ENCODE measurements at places on chromosomes 3 and 15.

GRCh38 chr3:45990181-45990580, 5.4 kb downstream of the FYCO1 start:
- DNase-seq, result no peak

DNA sequence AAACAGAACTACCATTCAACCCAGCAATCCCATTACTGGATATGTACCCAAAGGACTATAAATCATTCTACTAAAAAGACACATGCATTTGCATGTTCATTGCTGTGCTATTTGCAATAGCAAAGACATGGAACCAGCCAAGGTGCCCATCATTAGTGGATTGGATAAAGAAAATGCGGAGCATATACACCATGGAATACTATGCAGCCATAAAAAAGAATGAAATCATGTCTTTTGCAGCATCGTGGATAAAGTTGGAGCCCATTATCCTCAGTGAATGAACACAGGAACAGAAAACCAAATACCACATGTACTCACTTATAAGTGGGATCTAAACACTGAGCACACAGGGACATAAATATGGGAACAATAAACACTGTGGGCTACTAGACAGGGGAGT, 43.1 kb upstream of the TIMP4 start:
- no peak for DNase-seq

DNA sequence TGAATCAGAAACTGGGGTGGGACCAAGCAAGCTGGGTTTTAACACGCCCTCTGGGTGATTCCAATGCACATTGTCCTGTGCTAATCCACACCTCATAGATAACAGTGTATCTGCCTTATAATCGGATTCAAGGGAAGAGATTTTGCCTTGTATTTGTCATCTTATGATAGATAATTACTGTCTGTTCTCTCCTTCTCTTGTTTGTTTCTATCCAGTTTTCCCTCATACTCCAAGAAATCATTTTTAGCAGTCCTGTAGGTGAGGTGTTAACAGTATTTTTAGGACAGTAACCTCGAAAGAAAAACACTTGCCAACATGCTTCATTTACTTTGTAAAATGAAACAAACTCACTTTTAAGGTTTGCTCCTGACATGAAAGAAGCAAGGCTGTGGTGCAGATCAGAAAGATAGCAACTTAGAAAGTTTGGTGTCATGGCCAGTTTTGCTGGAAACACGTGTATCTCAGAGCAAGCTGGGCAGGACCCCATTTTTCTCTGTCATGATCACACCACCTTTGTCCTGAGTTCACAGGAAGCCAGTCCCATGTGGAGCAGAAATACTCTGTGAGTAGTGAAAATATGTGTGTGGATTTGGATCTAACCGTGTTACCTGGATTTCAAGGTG, 72.6 kb downstream of the TRAK1 start:
- no peak for DNase-seq

GRCh38 chr3:125129512-125129997, 73.8 kb upstream of the HEG1 start:
- DNase-seq, result peak; percentile 97

- DNase-seq, result no peak
These were observed 54.8 kb upstream of the CHST2 start for GRCh38 chr3:143064777-143065176.

- DNase-seq, result no peak
These were observed 51.5 kb upstream of the CDV3 start for GRCh38 chr3:133521946-133522345.

DNA sequence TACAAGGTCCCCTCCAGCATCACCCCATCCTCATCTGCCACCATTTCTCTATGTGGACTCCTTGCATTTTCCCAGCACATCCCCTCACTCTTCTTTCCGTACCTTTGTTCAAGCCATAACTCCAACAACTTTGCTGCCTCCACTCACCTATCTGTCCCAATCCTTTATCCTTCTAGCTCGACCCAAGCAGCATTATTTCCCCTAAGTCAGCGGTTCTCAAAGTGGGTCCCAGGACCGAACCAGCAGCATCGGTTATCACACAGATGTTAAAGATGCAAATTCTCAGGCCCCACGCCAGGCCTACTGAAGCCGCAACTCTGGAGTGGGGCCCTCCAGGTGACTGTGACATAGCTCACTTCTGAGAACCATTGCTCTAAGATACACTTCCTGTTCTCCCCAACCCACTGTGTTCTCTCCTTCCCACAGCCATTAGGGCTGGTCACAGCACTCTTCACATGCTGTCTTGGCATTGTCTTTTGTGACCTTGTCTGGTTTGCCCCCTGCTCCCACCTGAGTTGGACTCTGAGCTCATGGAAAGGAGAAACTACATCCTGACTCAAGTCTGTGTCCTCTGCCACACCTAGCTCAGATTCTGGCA, 56.2 kb downstream of the AAGAB start:
- no peak for DNase-seq

DNA sequence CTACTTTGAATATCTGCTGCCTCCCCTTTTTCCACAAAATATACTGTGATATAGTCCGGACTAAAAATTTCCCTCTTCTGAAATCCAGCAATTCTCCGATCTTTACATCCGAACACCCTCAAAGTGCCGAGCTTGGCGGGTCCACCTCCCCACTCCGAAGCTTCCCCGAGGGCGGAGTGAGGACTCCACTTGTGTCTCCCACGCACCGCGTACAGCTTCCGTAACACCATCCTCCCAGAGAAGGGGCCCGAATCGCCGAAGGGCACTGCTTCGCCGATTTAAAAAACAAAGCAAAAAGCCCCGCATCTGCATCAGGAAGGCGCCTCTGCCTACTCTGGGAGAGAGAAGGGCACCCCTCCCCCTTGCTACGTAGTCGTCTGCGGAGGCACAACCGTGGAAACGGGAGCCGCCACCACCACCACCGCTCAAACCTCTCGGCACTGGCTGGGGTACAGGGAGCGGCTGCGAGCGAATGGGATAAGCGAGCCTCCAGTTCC, 551 bp downstream of the NCBP2 start:
- peak; percentile 17 for DNase-seq

DNA sequence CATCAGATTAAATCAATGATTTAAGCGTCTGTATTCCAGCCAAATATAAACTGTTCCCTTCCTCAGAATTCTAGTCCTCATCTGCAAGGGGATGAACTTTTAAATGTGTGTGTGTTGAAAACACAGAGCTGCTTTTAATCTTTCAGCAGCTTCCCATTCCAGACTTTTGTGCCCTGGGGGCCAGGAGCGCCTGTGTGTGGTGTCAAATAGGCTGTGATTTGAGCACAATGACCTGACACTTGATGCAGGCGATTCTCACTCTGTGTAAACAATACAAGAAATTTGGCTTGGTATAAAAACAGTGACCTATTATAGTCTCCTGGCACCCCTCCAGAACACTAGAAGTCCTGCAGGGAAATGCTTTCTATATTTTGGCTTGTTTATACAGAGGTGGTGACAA, 274.6 kb upstream of the ROPN1 start:
- no peak for DNase-seq

- no peak for DNase-seq
These were observed 93.0 kb upstream of the TSPAN3 start for GRCh38 chr15:77163781-77164384.

DNA sequence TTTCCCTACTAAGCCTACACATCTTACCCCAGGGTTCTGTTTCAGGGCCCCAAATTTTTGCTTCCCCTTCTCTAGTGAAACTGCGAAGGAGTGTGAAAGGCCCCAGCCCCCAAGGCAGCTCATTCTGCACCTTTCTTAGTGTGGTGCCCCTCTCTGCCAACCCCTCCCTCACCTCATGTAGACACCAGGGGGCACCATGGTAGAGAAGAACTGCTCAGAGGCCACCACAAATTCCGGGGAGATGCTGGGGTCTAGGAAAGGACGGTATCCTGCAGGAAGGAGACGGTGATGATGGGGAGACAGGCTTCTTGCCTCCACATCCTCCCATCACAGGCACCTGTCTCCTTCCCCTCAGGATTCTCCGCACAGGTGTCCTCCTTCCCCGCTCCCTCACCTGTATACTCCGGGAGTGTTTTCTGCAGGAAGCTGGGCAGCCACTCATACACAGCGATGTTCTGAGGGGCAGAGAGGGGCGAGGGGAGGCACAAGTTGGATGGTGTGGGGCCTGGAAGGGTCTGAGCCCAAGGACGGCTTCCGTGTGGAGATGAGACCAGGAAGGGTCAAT, 3.6 kb downstream of the DUOX2 start:
- no peak for DNase-seq

GRCh38 chr3:13528217-13528867, 20.6 kb upstream of the FBLN2 start:
- DNase-seq, result no peak

GRCh38 chr3:133152681-133153220, 114.6 kb downstream of the TMEM108 start:
- DNase-seq, result no peak

DNA sequence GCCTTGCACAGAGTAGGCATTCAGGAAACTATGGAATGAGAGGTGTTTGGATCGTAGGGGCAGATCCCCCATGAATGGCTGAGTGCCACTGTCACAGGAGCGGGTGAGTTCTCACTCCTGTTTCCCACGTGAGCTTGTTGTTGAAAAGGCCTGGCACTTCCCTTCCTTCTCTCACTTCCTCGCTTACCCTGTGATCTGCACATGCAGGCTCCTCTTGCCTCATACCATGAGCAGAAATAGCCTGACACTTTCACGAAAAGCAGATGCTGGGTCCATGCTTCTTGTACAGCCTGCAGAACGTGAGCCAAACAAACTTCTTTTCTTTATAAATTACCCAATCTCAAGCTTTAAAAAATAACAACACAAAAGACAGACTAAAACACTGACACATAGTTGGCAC, 55.4 kb downstream of the AGBL1 start:
- no peak for DNase-seq

GRCh38 chr3:185715091-185715490, 109.8 kb downstream of the IGF2BP2 start:
- DNase-seq, result no peak

GRCh38 chr3:186757214-186757613, 26.2 kb upstream of the EIF4A2 start:
- DNase-seq, result no peak

GRCh38 chr15:58381697-58382096, 50.1 kb upstream of the LIPC start:
- no peak for DNase-seq

GRCh38 chr3:107861904-107862303, 228.9 kb downstream of the CD47 start:
- no peak for DNase-seq

DNA sequence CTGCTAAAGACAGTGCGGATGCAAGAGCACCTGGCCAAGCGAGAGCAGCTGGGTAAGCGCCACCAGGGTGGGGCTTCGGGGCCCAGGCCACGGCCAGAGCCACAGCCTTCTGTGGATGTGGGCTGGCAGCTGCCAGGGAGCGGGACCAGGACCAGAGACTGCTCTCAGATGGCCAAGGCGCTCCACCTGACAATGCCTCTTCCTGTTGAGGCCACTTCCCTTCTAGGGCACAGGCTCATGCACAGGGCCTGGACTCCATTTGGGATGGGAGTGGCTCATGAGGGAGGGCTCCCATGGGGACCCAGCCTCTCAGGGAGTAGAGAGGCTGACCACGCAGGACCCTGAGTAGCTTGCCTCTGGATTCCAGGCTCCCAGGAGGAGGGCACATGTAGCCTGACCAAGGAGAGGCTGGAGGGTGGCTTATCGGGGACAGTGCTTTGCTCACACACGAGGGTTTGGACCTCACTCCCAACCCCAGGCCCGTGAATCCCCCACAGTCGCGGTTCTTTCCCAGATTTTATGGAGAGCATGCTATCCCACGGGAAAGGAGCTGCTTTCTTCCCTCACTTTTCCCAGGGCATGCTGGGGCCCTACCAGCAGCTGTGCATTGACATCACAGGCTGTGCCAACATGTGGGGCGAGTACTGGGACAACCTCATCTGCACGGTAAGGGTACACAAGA, 25.1 kb downstream of the ACAA1 start:
- DNase-seq, result no peak

DNA sequence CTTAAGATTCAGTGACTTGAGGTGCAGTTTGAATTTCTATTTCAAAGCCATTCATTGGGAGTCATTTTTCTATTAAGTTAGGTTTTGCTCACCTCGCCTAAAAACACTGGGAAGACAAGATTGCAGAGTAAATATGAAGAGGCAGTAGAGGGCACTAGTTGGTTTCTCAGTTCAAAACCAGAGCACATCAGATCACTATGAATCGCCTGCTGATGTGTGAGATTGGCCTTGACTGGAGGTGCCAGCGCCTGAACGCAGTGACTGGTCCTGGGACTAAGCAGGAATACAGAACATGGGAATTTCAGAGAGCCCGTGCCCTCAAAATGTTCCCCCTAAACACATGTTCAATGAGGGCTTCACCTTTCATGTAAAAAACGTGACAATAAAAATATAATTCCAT, 229.0 kb downstream of the ITPR1 start:
- DNase-seq, result no peak

DNA sequence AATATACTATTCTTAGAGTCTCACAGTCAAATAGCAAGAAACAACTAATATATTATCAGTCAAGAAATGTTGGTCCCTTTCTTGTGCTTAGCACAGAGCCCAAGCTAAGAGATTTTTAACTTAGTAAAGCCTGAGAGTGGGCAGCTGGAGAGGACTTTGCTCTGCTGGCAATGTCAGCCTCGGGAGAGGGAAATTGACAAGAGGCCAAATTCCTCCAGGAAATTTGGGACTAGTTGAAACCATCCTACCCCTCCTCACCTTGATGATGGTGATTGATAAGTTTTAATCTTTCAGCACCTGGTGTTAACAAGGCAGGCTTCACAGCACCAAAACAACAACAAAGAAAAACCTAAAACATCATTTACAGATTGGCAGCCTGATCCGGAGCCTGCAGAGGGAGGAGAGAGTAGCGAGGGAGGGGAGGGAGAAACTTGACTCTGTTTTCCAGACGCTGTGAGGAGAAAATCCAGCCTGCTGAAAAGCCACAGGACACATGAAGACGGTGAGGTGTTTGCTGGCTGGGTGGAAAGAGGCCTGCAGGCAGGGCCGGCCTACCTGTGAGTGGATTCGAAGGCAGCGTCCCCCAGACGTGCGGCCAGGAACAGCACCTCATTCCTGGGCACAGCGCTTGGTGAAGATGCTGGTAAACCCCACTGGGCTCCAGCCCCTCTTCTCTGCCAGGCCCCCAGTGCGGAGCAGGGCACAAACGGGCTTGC, 150.9 kb downstream of the LRRC28 start:
- DNase-seq, result no peak

DNA sequence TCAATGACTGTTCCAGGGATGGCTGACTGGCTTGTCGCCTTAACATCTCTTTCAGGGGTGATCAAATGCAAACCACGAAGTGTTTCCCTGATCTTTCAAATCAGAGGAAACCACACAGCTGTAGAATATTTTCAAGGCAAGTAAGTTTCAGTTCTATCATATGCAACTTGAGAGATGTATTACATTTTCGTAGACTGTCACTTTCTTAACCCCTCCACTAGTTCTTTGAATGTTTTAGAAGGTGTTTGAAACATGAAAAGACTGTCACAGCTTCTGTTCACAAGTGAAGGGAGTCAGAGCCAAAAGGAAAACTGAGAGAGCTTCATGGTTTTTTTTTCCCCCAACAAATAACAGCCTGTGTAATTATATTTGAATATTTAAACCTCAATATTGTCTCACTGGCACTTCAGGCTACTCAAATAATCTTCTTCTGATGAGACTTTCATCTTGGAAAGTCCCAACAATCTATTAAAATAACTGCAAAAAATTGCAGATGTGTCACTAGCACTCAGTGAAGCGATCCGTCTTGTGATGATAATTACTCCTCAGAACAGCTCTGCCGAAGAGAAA, 25.9 kb upstream of the CAPN7 start:
- no peak for DNase-seq
